ENCODE measurements at places on chromosomes 1 and 21. TPM values are rescaled to one million over a fixed set of nuclear protein-coding genes. Genes with fewer than 3 reads are reported as not detected.

Gene TCEA3
- total RNA-seq, result 3.1 TPM

Gene SYTL1
- total RNA-seq, result not detected

Gene PDE9A
- total RNA-seq, result 10.0 TPM

Gene AMY1B
- total RNA-seq, result not detected

Gene PADI4
- total RNA-seq, result not detected

Gene KANK4
- not detected for total RNA-seq

Gene TEDDM1
- total RNA-seq, result not detected

Gene NEXN
- 7.6 TPM for total RNA-seq

Gene WNT9A
- total RNA-seq, result 1.5 TPM

Gene TTC34
- total RNA-seq, result 0.20 TPM

Gene CFHR5
- total RNA-seq, result not detected

Gene OLFML2B
- 39.5 TPM for total RNA-seq

Gene KRTAP19-3
- total RNA-seq, result not detected

Gene RPS6KC1
- 21.7 TPM for total RNA-seq

Gene NID1
- total RNA-seq, result 160 TPM

Gene SPATA21
- not detected for total RNA-seq

Gene TMEM82
- not detected for total RNA-seq

Gene PPP1R8
- total RNA-seq, result 34.2 TPM

Gene RORC
- total RNA-seq, result not detected

Gene F13B
- not detected for total RNA-seq

Gene SCMH1
- total RNA-seq, result 10.3 TPM

Gene TMOD4
- not detected for total RNA-seq

Gene PKNOX1
- total RNA-seq, result 12.9 TPM

Gene CDK18
- under 0.01 TPM for total RNA-seq

Gene CFAP74
- not detected for total RNA-seq

Gene CDC42BPA
- 39.3 TPM for total RNA-seq

Gene C1orf116
- under 0.01 TPM for total RNA-seq

Gene NPR1
- total RNA-seq, result 6.3 TPM

Gene LY9
- not detected for total RNA-seq

Gene BRINP3
- total RNA-seq, result under 0.01 TPM

Gene KCNJ9
- under 0.01 TPM for total RNA-seq

Gene MACF1
- total RNA-seq, result 151 TPM

Gene JTB
- 73.5 TPM for total RNA-seq

Gene CBR3
- total RNA-seq, result 19.5 TPM

Gene COL8A2
- total RNA-seq, result 2.3 TPM

Gene HSPB7
- under 0.01 TPM for total RNA-seq

Gene CRNN
- not detected for total RNA-seq

Gene BRDT
- total RNA-seq, result not detected

Gene CCDC185
- total RNA-seq, result not detected

Gene WNT3A
- not detected for total RNA-seq

Gene MAP10
- 1.5 TPM for total RNA-seq

Gene ECE1
- total RNA-seq, result 83.5 TPM

Gene FCGR3A
- not detected for total RNA-seq

All from subcutaneous preadipocyte (primary cell).